Pancreas (tissue), 10 donors: ENCODE measurements at places on chromosomes 4 and X. TPM values are rescaled to one million over a fixed set of nuclear protein-coding genes. Genes with fewer than 3 reads are reported as not detected.

GRCh38 chr4:784401-785331 lies 41.3 kb downstream of the CPLX1 start:
- no peak overlapping the region for H3K4me3 ChIP-seq
- H3K36me3 ChIP-seq: no peaks in the 10 kb centered on the region
- no peaks in the 10 kb centered on the region for H3K27me3 ChIP-seq
- no peak overlapping the region for H3K27ac ChIP-seq
- H3K4me1 ChIP-seq: peaks cover 8% of the 10 kb centered on the region

- DNase-seq: no peak
- no peak overlapping the region for H3K27ac ChIP-seq
- H3K4me3 ChIP-seq: no peak overlapping the region
- H3K27me3 ChIP-seq: no peaks in the 10 kb centered on the region
These were observed 63.8 kb upstream of the ENPP6 start for GRCh38 chr4:184281231-184282139.

DNA sequence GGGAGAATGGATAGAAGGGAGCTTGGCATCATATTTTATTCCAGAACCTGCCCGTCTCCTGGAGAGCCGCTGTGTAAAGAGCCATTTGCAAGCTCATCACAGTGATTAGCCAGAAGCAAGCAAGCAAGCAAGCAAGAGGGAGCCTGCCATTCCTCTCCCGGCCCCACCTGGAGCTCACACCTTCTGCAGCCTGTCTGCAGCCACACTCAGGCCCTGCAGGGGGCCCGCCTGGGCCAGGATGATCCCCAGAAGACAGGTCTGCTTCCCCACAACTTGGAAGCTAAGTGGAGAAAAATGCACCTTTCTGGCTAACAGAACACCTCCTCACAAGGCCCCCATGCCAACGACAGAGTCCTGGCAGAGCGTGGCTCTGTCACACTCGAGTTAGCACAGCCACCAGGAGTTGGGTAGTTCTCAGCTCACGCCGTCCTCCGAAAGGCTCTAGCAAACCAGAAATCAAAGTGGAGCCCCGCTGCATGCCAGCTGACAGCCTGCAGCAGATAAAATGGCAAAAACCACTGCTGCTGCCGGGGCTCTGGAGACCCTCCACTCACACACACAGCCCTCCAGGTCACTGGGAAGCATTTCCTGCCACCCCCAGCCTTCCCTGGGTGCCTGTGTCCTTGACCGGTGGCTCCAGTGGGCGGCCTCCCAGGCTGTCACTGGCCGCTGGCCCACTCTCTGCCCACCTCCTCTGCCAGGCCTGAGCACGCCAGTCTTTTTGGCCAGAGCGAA lies 54.9 kb downstream of the DCTD start:
- H3K36me3 ChIP-seq: no peaks in the 10 kb centered on the region
- H3K4me3 ChIP-seq: peak overlapping the region; percentile 15
- H3K27me3 ChIP-seq: no peaks in the 10 kb centered on the region
- H3K27ac ChIP-seq: peak overlapping the region; percentile 85

DNA sequence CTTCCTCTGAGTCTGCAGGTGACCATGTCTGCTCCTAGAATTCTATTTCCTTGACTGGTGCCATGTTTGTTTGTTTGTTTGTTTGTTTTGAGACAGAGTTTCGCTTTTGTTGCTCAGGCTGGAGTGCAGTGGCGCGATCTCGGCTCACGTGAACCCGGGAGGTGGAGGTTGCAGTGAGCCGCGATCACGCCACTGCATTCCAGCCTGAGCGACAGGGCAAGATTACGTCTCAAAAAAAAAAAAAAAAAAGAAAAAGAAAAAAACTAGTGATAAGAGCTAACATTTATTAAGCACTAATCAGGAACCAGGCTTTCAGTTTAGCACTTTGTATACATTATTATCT lies 7.2 kb downstream of the SAT1 start:
- no peaks in the 10 kb centered on the region for H3K36me3 ChIP-seq
- peak overlapping the region; percentile 7 for H3K27ac ChIP-seq
- no peaks in the 10 kb centered on the region for H3K27me3 ChIP-seq
- no peaks in the 10 kb centered on the region for H3K4me1 ChIP-seq

DNA sequence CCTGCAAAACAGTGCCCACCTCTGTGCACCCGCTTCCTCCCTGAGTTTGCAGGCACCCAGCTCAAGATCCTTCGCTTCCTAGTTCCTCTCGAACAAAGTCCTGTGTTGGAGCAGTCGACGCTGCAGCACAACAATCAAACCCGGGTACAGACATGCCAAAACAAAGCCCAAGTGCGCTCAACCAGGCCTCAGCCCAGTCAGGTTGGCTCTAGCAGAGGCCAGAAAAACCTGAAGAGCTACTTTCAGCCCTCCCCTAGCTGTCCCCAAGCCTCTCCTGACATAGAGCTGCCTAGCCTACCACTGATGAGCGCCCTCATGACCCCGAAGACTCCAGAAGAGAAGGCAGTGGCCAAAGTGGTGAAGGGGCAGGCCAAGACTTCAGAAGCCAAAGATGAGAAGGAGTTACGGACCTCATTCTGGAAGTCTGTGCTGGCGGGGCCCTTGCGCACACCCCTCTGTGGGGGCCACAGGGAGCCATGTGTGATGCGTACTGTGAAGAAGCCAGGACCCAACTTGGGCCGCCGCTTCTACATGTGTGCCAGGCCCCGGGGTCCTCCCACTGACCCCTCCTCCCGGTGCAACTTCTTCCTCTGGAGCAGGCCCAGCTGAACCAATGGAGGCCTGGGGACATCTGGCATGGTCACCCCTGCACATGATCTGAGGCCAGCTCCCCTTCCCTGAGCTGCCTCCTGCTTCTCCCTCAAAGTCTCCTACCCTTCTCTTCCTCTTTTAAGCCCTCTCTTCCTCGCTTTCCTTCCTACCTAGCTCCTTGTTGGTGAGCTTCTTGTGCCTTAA lies 6.9 kb downstream of the APEX2 start:
- no peaks in the 10 kb centered on the region for H3K27me3 ChIP-seq
- no peaks in the 10 kb centered on the region for H3K4me1 ChIP-seq
- H3K36me3 ChIP-seq: no peaks in the 10 kb centered on the region
- no peak for DNase-seq

- H3K27me3 ChIP-seq: no peaks in the 10 kb centered on the region
- H3K4me1 ChIP-seq: no peaks in the 10 kb centered on the region
- no peak overlapping the region for H3K4me3 ChIP-seq
- no peak overlapping the region for H3K27ac ChIP-seq
- DNase-seq: no peak
- H3K36me3 ChIP-seq: no peaks in the 10 kb centered on the region
These were observed 15.6 kb upstream of the ADH5 start for GRCh38 chr4:99104153-99104552.

DNA sequence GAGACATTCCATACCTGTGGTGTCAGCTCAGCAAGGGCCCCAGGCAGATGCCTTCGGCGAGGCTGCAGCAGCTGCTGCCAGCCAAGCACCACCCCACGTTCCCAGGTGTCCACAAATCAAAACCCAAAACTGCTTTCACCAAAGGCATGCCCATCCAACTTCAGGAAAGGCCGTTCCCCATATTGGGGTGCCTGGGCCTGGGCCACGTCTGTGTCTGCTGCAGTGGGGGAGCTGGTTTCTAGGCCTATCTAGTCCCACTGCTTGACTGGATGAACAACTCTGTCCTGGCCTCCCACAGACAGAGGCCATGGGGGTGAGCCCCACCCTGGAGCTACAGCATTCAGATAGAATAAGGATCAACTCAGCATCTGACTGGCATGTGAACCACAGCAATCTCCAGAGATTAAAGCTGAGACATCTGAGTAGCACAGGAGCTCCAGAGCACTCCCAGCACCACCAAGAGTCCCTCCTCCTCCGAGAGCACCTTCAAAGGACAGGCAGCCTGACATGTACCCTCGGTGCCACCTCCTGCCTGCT lies 37.0 kb downstream of the NAT8L start:
- no peaks in the 10 kb centered on the region for H3K27me3 ChIP-seq
- H3K36me3 ChIP-seq: no peaks in the 10 kb centered on the region
- no peak overlapping the region for H3K27ac ChIP-seq
- H3K4me1 ChIP-seq: no peaks in the 10 kb centered on the region
- DNase-seq: no peak
- no peak overlapping the region for H3K4me3 ChIP-seq

DNA sequence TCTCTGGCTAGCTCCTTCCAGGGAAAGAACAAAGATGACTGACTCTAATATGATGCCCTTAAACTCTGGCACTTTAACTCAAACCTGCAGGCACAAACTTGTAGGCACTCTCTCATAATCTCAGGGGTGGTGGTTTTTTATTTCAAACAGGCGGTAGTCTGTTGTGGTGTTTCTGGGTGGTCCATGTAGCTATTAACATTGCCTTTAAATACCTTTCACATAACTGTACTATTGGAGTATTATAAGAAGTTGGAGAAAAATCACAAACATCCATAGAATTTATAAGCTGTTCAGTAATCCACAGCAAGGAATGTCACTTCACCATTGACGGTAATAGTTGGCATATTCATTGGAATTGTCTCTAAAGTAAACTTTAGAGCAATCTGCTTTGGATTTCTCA lies 204.2 kb upstream of the PDE5A start:
- DNase-seq: no peak
- H3K4me3 ChIP-seq: no peak overlapping the region
- no peak overlapping the region for H3K27ac ChIP-seq
- H3K4me1 ChIP-seq: no peaks in the 10 kb centered on the region

DNA sequence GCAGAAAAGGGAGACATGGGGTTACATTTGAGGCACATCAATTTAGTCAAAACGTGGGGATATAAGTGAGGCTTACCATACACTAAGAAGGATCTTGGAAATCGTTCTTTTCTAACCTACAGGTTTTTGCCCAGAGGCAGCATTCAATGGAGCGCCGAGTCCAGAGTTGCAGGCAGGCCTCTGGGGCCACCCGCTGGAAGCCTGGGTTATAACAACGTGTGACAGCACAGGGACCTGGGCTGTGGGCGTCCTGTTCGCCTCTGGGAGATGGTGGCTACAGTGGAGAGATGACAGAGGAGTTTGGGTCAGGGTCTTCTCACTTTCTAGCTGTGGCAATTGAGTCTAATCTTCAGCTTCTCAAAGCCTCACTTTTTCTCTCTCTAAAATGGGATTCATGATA lies 53.9 kb downstream of the ENPP6 start:
- H3K4me1 ChIP-seq: no peaks in the 10 kb centered on the region
- H3K27ac ChIP-seq: no peak overlapping the region
- no peaks in the 10 kb centered on the region for H3K27me3 ChIP-seq
- DNase-seq: peak; percentile 85

- H3K4me3 ChIP-seq: no peak overlapping the region
- no peaks in the 10 kb centered on the region for H3K4me1 ChIP-seq
- H3K27ac ChIP-seq: no peak overlapping the region
- H3K27me3 ChIP-seq: no peaks in the 10 kb centered on the region
- no peak for DNase-seq
These were observed 101.5 kb downstream of the PDGFC start for GRCh38 chr4:156870131-156870530.

- no peaks in the 10 kb centered on the region for H3K27me3 ChIP-seq
- no peak overlapping the region for H3K4me3 ChIP-seq
- no peak overlapping the region for H3K27ac ChIP-seq
- no peaks in the 10 kb centered on the region for H3K36me3 ChIP-seq
These were observed 1456.8 kb upstream of the AGA start for GRCh38 chr4:178899084-178899483.

GRCh38 chr4:59565836-59566235 lies 1634.3 kb upstream of the ADGRL3 start:
- H3K4me1 ChIP-seq: no peaks in the 10 kb centered on the region
- no peaks in the 10 kb centered on the region for H3K36me3 ChIP-seq
- DNase-seq: no peak

DNA sequence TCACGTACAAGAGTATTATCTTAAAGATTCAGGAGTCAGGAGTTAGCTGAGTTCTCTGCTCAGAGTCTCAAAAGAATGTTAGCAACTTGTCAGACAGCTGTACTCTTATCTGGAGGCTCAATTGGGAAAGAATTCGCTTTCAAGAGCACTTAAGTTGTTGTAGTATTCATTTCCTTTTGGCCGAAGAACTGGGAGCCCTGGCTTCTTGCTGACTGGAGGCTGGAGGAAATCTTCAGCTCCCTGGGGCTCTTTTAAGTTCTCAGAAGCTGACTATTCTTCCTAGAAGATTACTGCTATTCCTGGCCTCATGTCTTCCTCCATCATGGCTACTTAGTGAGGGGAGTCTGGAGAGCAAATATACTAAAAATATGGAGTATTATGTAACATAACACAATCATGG lies 587.2 kb downstream of the EPHA5 start:
- no peak overlapping the region for H3K4me3 ChIP-seq
- peaks cover 8% of the 10 kb centered on the region for H3K4me1 ChIP-seq
- H3K27ac ChIP-seq: no peak overlapping the region
- no peaks in the 10 kb centered on the region for H3K36me3 ChIP-seq
- no peaks in the 10 kb centered on the region for H3K27me3 ChIP-seq

DNA sequence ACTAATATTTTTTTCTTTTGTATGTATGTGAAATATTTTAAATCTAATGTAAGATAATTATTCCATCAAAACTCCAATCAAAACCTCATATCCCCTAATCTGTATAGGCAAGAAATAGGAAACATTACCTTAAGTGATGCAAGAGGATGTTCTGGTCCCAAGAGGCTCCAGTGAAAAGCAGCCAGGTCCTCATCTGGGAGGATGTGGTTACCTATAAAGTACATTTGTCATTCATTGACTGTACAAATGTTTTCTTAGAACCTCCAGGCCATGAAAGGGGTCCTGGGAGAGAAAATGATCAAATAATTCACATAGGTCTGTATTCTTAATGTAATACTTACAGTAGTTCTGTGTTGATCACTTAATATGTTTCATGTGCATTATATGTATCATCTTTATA lies 25.5 kb downstream of the FAM120C start:
- H3K36me3 ChIP-seq: no peaks in the 10 kb centered on the region
- no peak overlapping the region for H3K4me3 ChIP-seq
- no peaks in the 10 kb centered on the region for H3K4me1 ChIP-seq
- H3K27me3 ChIP-seq: no peaks in the 10 kb centered on the region
- no peak overlapping the region for H3K27ac ChIP-seq
- no peak for DNase-seq

DNA sequence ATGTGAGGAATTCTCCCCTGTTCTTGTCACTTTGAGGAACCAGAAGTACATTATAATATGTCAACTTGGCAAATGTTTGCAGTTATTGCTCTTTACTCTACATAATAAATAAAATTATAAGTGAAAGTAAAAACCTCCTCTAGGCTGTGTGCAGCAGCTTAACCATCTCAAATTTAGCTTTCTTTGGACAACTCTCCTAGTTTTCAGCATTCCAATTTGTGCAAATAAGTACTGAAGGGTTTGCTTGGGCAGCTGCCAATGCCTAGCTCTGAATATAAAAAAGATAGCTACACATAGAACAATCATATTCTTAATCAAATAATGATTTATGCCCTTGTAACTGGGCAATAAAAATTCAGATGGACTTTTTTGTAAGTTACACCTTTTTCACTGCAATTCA lies 82.5 kb downstream of the GASK1B start:
- no peaks in the 10 kb centered on the region for H3K27me3 ChIP-seq
- no peak overlapping the region for H3K4me3 ChIP-seq
- no peak for DNase-seq
- H3K36me3 ChIP-seq: no peaks in the 10 kb centered on the region
- H3K27ac ChIP-seq: no peak overlapping the region
- peaks cover 6% of the 10 kb centered on the region for H3K4me1 ChIP-seq

The HSFX2 gene
- polyA plus RNA-seq: 1.3 TPM

The TRIM2 gene
- 11.0 TPM for polyA plus RNA-seq

The JADE1 gene
- polyA plus RNA-seq: 37.8 TPM

The UGT2A3 gene
- 6.5 TPM for polyA plus RNA-seq

The C4orf46 gene
- 1.3 TPM for polyA plus RNA-seq
